Activated gamma-delta T cell (primary cell): ENCODE measurements at places on chromosomes 6 and 20.

DNA sequence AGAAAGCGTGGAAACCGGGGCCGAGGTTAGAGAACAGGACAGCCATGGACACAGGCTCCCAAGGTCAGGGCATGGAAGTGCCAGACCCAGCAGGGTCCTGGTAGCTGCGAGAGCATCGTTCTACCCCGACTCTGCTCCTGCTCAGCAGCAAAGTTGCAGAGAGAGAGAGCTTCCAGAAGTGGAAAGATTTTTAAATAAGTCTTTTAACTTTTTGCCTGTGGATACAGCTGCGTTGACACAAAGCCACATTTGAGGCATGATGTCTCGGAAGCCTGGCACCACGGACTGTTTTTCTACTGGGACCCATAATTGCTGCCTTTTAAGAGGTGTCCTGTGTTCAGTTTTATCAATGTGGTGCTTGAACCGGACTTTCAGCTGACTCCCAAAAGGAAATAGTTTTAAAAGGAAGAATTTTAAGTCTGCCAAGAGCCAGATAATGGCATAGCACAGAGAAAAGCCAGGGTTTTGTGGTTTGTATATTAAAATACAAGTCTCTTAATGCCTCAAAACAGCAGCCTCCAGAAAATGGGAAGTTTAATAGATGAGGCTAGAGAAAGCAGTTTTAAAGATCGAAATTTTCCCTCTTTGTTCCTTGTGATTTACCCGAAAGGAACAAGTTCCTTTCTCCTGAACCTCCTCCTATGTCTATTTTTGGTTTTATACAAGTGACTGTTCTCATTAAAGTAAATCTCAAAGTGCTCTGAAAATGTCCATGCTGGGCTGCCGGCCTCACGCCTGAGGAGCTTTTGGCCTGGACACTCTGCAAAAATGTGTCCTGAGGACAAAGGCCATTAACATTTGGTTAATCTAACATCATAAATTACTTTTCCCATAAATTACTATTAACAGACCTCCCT lies 91.5 kb downstream of the RIN2 start:
- no peak for DNase-seq

DNA sequence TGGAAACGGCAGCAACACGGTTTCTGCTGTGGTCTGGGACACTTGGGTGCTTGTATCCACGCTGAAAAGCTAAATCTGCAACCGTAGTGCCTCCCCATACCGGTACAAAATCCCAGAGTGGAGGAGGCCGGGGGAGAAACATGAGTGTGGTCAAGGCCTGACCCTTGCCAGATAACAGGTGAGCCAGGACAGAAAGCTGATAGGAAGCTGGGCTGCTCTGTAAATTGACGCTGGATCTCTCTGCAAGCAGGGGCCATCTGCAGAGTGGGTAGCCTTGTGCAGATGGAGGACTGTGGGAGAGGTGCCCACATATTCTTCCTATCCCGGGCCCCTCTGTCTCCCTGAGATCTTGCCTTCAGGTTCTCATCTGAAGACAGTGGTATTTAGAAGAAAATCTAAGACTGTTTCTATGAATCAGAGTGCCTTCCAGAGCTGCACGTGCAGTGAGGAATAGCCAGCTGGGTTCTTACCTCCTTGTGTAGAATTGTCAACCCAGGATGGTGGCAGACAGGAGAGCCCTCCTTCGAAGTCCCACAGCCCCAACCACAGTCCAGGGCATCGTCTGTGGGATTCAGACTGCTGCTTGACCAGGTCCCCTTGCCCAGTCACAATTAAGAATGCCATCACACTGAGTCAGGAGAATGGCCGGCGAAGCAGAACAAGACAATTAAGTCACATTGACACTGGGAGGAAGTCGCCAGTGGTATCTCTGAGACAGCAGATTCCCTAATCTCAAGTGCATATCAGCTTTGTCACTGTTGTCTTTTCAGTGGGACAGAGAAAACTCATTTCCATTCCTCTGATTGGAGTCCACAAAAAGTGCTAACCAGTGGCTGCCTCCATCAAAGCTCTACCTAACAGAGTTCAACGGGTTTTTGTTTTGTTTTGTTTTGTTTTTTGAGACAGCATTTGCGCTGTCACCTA lies 100.0 kb upstream of the RIPOR2 start:
- no peak for DNase-seq

DNA sequence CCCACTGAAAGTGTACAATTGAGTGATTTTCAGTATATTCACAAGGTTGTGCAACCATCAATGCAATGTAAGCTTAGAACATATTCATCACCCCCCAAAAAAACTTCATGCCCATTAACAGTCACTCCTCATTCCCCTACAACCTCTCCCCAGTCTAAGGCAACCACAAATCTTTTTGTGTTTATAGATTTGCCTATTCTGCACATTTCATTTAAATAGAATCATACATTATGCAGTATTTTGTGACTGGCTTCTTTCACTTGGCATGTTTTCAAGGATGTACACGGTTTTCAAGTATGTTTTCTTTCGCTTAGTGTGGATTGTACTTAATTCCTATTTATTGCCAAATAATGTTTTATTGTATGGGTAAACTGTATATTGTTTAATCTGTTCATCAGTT lies 329.3 kb upstream of the RNF24 start:
- DNase-seq: no peak

- DNase-seq: no peak
Measured at GRCh38 chr20:58146746-58147140, 81.7 kb downstream of the ANKRD60 start.

DNA sequence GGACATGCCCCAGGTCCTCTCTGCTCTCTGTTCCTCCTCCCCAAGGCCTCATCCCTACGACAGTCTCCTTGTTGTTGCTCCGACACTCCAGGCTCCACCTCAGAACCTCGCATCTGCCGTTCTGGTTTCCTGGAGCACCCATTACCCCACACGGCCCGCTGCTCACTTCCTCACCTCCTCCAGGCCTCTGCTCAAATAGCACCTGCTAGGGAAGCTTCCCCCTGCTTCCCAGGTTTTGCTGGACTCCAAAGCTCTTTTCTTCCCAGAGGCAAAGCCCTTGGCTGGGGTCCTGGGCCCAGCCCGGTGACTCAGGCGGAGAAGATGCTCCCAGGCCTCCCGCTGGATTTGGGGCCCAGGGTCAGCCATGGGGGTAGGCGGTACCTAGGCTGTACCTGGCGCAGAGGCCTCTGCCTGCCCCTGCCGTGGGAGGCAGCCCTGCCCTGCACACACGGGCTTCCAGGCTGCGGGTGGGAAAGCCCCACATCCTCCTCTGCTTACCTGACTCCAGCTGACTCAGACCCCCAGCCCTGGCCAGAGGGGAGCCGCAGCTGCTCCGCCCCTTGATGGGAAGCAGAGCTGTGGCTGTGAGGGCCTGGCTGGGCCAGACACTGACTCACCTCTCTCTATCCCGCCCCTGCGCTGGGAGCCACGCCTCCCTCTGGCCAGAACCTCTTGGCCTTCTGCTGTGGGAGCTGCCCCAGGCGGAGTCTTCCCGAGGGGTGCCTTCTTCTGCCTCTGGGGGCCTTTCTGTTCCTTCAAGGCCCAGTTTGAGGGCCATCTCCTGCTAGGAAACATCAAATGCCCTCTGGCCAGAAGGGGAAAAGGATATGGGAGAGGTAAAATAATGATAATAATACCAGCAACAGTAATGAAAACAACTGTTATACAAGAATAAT lies 130.5 kb downstream of the CEBPB start:
- DNase-seq: no peak

- no peak for DNase-seq
Measured at GRCh38 chr6:148780918-148781436, 34.1 kb downstream of the UST start.

- DNase-seq: no peak
Measured at GRCh38 chr6:116467514-116467913, 6.3 kb downstream of the CALHM6 start.
